ENCODE measurements at places on chromosomes 16 and 17. TPM values are rescaled to one million over a fixed set of nuclear protein-coding genes. Genes with fewer than 3 reads are reported as not detected.
A peak's percentile ranks its signal among the peaks of the same experiment; 100 is the strongest.

SLC38A8 gene
- not detected for total RNA-seq

ALOX15 gene
- total RNA-seq, result 65.0 TPM

NHLRC4 gene
- total RNA-seq, result 0.43 TPM

TRAPPC1 gene
- 68.2 TPM for total RNA-seq

ENPP7 gene
- total RNA-seq, result not detected

GNGT2 gene
- total RNA-seq, result 1.4 TPM

TBX21 gene
- total RNA-seq, result not detected

GAS7 gene
- 79.7 TPM for total RNA-seq

CD300LF gene
- not detected for total RNA-seq

KRTAP2-2 gene
- not detected for total RNA-seq

DNA sequence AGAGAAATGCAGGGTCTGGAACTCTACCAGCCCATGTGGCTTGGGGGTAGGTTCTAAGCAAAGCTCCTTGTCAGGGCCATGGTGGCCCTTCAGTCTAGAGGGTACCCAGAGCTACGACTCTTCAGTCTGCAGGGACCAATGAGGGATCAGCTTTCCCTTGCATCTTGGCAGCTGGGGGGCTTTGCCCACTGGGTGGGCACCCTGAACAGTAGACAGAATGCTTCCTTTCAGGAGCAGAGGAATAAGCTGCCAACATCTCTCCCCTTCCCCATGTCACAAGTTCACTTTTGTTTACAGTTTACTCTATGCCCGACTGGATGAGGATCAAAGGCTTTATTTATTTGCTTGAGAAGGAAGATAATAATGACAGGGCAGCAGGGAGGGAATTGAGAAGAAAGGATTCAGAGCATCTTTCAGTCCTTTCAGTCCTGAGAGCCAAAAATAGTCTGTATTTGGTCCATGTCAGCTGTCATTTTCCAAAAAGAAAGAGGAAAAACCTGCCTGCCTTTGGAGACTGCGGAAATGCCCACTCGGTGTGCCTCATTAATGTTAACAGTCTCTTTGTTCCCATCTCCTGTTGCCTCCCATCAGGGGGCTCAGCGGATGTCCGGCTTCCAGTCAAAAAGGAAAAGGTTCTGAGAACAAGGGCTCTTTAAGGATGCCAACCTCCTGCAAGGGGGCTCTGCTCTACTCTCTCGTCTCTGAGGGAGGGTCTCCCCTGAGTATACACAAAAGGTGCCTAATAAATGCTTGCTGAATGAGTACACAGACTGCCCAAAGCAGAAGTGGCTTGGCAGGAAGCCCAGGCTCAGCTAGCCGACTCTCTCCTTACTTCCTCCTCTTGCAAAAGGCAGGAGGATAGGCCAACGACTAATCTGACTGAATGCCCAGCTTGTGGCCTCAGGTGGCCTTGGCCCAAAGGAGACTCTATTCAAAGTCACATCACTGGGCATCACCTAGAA is 17.1 kb downstream of the TRAF4 start:
- H3K27me3 ChIP-seq, result no peaks in the 10 kb centered on the region
- peaks cover 23% of the 10 kb centered on the region for H3K4me1 ChIP-seq
- DNase-seq, result no peak
- H3K4me3 ChIP-seq, result no peak overlapping the region

- H3K27me3 ChIP-seq, result no peaks in the 10 kb centered on the region
- no peak for DNase-seq
- H3K36me3 ChIP-seq, result no peaks in the 10 kb centered on the region
- no peak overlapping the region for H3K4me3 ChIP-seq
- H3K27ac ChIP-seq, result no peak overlapping the region
- H3K4me1 ChIP-seq, result no peaks in the 10 kb centered on the region
Observed at GRCh38 chr16:56872863-56873391, 7.9 kb downstream of the SLC12A3 start.

- no peak for DNase-seq
- H3K4me1 ChIP-seq, result peaks cover 43% of the 10 kb centered on the region
- H3K27me3 ChIP-seq, result no peaks in the 10 kb centered on the region
- no peak overlapping the region for H3K4me3 ChIP-seq
- H3K27ac ChIP-seq, result peak overlapping the region; percentile 99
Observed at GRCh38 chr17:77600346-77600745, 358.2 kb upstream of the TNRC6C start.

GRCh38 chr16:12344577-12345343 is 368.2 kb downstream of the SNX29 start:
- no peak for DNase-seq
- H3K4me1 ChIP-seq, result no peaks in the 10 kb centered on the region
- H3K4me3 ChIP-seq, result no peak overlapping the region
- H3K27me3 ChIP-seq, result no peaks in the 10 kb centered on the region
- H3K27ac ChIP-seq, result no peak overlapping the region

- no peaks in the 10 kb centered on the region for H3K4me1 ChIP-seq
- H3K36me3 ChIP-seq, result no peaks in the 10 kb centered on the region
Observed at GRCh38 chr16:22627043-22627442, 116.4 kb downstream of the NPIPB5 start.

DNA sequence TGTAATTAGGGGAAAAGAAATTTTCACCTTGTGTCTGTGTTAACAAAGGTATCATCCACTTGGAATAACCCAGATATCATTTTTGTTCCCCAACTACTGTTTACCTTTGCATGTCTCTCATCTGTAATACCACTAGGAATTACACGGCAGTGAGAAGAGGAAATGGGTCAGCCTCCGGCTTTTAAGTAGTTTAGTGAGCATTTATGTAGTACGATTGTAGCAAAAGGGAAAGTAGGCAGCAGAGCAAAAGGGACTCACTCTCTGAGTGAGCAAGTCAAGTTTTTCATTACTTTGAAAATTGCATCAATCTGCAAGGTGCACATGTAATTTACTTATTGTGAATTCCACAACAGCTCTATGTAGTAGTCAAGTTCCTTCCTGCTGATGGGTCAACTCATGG is 11.2 kb downstream of the PHF12 start:
- no peaks in the 10 kb centered on the region for H3K36me3 ChIP-seq
- DNase-seq, result no peak
- peaks cover 87% of the 10 kb centered on the region for H3K4me1 ChIP-seq
- H3K27me3 ChIP-seq, result no peaks in the 10 kb centered on the region
- no peak overlapping the region for H3K27ac ChIP-seq

- H3K4me1 ChIP-seq, result no peaks in the 10 kb centered on the region
- DNase-seq, result no peak
- H3K4me3 ChIP-seq, result no peak overlapping the region
- H3K27ac ChIP-seq, result no peak overlapping the region
Observed at GRCh38 chr17:72747501-72747900, 345.0 kb downstream of the SLC39A11 start.

GRCh38 chr16:88074041-88074440 is 122.8 kb downstream of the BANP start:
- no peaks in the 10 kb centered on the region for H3K4me1 ChIP-seq
- no peaks in the 10 kb centered on the region for H3K27me3 ChIP-seq
- no peak overlapping the region for H3K27ac ChIP-seq
- no peak for DNase-seq
- H3K36me3 ChIP-seq, result peaks cover 47% of the 10 kb centered on the region
- H3K4me3 ChIP-seq, result no peak overlapping the region

GRCh38 chr17:78953356-78954350 is 26.1 kb downstream of the LGALS3BP start:
- H3K36me3 ChIP-seq, result no peaks in the 10 kb centered on the region
- H3K27me3 ChIP-seq, result no peaks in the 10 kb centered on the region
- H3K27ac ChIP-seq, result no peak overlapping the region
- no peaks in the 10 kb centered on the region for H3K4me1 ChIP-seq

DNA sequence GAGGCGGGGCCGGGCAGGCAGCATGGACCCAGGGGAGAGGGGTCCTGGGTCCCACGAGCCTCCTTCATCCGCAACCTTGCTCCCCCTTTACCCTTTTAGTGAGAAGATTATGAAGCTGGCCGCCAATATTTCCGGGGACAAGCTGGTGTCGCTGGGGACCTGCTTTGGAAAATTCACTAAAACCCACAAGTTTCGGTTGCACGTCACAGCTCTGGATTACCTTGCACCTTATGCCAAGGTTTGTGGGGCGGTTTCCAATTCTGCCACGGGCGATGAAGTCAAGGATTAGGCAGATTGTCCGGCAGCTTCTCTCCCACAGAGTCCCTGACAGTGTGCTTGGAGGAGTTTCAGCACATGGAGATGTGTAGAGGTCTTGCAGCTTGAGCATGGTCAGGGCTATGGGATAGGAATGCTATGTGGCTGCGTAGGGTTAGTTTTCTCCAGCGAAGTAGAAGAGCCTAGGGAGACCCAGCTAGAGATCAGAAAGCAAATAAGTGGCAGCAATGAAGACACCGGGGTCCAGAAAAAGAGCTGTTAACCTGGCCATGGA is 598 bp downstream of the NIP7 start:
- no peak for DNase-seq
- no peaks in the 10 kb centered on the region for H3K27me3 ChIP-seq
- peaks cover 28% of the 10 kb centered on the region for H3K4me1 ChIP-seq
- peaks cover 21% of the 10 kb centered on the region for H3K36me3 ChIP-seq
- H3K4me3 ChIP-seq, result peak overlapping the region; percentile 82

DNA sequence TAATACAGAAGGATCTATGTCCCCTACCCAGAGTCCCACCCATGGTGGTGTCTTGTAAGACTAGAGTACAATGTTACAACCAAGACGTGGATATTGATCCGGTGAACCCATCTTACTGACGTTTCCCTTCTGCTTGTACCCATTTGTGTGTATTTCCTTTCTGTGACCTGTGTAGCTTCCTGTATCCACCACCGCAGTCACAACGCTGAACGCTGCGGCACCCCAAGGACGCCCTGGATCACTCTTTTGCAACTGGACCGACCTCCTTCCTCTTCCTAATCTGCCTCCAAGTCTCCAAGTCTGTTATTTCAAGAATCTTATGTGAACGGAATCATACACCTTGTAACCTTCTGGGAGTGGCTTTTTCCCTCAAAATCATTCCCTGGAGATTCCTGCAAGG is 33.5 kb upstream of the CBX4 start:
- no peak overlapping the region for H3K27ac ChIP-seq
- H3K27me3 ChIP-seq, result no peaks in the 10 kb centered on the region
- no peaks in the 10 kb centered on the region for H3K4me1 ChIP-seq
- no peak for DNase-seq
- no peak overlapping the region for H3K4me3 ChIP-seq

GRCh38 chr16:11211061-11211976 is 44.7 kb downstream of the SOCS1 start:
- DNase-seq, result no peak
- H3K36me3 ChIP-seq, result no peaks in the 10 kb centered on the region
- no peak overlapping the region for H3K4me3 ChIP-seq
- H3K27me3 ChIP-seq, result no peaks in the 10 kb centered on the region

- H3K4me1 ChIP-seq, result no peaks in the 10 kb centered on the region
- H3K27ac ChIP-seq, result no peak overlapping the region
- no peaks in the 10 kb centered on the region for H3K27me3 ChIP-seq
- H3K36me3 ChIP-seq, result no peaks in the 10 kb centered on the region
Observed at GRCh38 chr16:59758848-59759247, 1024.7 kb upstream of the GOT2 start.

- no peak overlapping the region for H3K4me3 ChIP-seq
- H3K4me1 ChIP-seq, result no peaks in the 10 kb centered on the region
- no peak for DNase-seq
Observed at GRCh38 chr16:87054856-87055255, 262.3 kb downstream of the C16orf95 start.

DNA sequence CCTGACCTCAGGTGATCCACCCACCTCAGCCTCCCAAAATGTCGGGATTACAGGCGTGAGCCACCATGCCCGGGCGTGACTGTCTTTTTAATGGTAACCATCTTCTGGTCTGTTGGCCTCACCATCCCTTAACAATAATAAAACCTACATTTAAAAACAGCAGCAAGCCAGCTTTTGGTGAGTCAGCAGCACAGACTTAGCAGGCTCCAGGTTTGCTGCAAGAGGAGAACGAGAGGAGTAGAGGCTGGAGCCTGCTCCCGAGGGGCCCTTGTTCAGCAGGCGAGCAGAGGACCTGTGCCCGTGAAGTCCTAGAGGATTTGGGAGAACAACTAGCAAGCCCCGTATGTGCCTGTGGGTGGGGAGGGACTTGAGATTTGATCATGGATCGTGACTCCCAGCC is 35.7 kb downstream of the MYH13 start:
- no peaks in the 10 kb centered on the region for H3K36me3 ChIP-seq
- no peak overlapping the region for H3K4me3 ChIP-seq
- no peak for DNase-seq
- no peak overlapping the region for H3K27ac ChIP-seq
- no peaks in the 10 kb centered on the region for H3K4me1 ChIP-seq
- H3K27me3 ChIP-seq, result no peaks in the 10 kb centered on the region

DNA sequence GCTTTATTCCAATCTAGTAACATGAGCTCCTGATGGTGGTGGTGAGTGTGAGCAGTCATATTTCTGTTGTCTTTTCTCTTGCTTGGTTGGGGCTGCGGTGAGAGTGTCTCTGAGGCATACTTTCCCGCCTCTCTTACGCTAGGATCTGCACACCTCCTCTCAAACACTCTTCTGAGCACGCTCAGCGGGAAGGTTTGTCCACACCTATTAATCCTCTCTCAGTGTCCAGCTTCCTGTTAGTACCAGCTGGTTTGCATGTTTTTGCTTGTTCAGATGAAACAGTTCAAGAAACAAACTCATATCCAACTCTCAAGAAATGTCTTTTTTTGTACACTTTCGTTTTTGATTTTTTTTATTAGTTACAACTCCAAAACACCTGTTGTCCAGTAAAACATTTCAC is 89.5 kb downstream of the CCDC182 start:
- no peak for DNase-seq
- H3K36me3 ChIP-seq, result no peaks in the 10 kb centered on the region
- no peak overlapping the region for H3K27ac ChIP-seq
- no peak overlapping the region for H3K4me3 ChIP-seq
- no peaks in the 10 kb centered on the region for H3K4me1 ChIP-seq

DNA sequence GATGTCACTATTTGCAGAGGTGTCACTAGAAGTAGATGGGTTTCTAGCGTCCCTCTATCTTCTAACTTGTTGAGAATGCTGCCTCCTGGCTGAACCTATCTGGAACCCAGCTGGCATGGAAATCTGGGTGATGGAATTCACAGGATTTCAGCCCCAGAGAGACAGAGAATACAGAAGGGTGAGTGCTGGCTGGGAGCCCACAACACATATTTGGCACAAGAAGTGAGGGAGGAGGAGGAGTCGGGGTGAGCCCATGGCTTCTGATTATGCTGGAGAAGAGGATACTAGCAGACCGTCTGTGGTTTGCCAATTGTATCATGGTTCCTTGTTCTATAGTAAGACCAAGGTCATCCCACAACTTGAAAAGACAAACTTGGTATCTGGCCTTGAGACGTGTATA is 557.8 kb upstream of the SALL1 start:
- no peaks in the 10 kb centered on the region for H3K27me3 ChIP-seq
- no peak overlapping the region for H3K27ac ChIP-seq
- no peaks in the 10 kb centered on the region for H3K36me3 ChIP-seq

GRCh38 chr16:82046541-82046940 is 11.5 kb downstream of the HSD17B2 start:
- no peaks in the 10 kb centered on the region for H3K36me3 ChIP-seq
- H3K27ac ChIP-seq, result no peak overlapping the region
- no peak for DNase-seq
- H3K27me3 ChIP-seq, result no peaks in the 10 kb centered on the region
- no peaks in the 10 kb centered on the region for H3K4me1 ChIP-seq

Data from right atrium auricular region (tissue), 2 donors.